Left ventricle myocardium superior (tissue), 1 donor: ENCODE measurements at places on chromosomes 5 and 9. TPM values are rescaled to one million over a fixed set of nuclear protein-coding genes. Genes with fewer than 3 reads are reported as not detected.
A peak's percentile ranks its signal among the peaks of the same experiment; 100 is the strongest.

Gene HIGD2A
- 222 TPM for total RNA-seq

Gene N4BP3
- total RNA-seq = 2.7 TPM

DNA sequence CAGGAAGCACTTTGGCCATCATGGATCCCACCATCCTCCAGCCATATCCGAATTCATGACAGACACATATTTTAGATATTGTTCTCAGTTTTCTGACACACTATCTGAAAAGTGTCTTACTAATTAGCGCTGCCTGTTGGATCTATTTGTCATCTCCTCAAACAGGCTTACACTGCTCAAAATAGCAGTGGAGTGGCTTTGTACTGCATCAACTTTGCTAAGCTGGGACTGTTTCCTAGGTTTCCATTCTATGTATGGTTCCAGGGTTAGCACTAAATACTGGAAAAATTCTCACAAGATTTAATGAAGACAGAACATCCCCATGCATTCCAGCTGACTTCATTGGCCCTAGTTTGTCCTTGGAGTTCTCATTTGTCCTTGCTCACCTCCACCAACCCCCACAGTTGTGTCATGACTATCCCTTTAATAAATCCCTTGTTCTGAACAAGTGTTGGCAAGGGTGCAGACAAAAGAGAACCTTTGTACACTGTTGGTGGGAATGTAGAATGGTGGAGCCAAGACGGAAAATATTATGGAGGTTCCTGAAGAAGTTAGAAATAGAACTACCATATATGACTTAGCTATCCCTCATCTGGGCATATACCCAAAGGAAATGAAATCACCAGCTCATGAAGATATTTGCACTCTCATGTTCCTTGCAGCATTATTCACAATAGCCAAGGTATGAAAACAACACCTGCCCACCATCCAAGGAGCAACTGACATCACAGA, 136.5 kb upstream of the RAI14 start:
- DNase-seq = no peak

Gene TMEM232
- 2.9 TPM for total RNA-seq

Gene PCDHA1
- not detected for total RNA-seq

- no peak for DNase-seq
Observed at GRCh38 chr9:121249563-121249962, 18.4 kb upstream of the GSN start.

GRCh38 chr5:140327589-140327988, 18.8 kb downstream of the HBEGF start:
- DNase-seq = no peak

DNA sequence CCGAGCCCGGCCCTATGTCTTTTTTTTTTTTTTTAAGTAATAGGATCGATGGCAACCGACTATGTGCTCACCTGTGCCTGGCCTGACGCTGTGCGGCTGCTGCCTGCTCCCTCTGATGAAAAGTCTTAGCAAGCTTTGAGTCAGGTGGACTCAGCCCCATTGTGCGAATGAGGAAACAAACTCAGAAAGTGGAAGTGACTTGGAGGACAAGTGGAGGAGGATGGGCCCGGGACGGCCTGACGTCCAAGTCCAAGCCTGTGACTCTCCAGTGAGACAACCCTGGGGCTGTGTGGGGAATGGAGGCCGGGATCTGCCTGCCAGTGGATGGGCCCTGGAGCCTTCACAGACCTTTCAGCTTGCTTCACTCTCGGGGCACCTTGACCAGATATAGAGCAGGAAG, 57.9 kb downstream of the EXD3 start:
- DNase-seq = no peak

GRCh38 chr5:97009212-97009898, 73.5 kb downstream of the LNPEP start:
- DNase-seq = no peak

Gene PGM5
- 150 TPM for total RNA-seq

- DNase-seq = no peak
Observed at GRCh38 chr9:21392270-21392669, 7.1 kb upstream of the IFNA2 start.

GRCh38 chr5:172411484-172412072, 42.7 kb downstream of the SH3PXD2B start:
- peak; percentile 65 for DNase-seq

DNA sequence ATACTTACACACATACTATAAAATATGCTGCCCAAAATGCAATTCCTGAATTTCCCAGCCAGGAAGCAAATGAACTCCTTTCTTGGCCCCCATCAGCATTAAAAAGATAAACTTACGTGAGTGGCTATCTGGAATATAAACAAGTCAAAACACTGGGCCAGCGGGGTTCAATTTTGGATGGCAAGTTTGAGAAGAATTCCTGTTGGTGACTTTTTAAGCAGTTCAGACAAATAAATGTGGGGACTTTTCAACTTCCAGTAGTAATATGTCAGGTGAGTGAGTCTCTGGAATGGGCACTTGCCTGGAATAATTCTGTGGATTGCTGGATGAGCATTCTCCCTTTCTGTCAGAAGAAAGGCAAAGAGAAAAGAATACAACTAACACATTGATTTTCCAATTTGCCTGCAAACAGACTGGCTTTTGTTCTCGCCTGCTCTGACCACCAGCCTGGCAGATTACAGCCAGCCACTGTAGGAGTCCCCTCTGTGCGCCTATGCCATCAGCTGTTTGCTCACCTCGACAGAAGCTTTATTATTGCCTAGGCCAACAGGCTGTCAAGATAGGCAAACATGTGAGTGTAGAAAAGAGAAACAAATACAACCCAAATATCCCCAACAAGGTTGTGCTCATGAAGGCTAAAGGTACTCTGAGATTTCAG, 78.6 kb downstream of the MRPS27 start:
- DNase-seq = peak; percentile 23

DNA sequence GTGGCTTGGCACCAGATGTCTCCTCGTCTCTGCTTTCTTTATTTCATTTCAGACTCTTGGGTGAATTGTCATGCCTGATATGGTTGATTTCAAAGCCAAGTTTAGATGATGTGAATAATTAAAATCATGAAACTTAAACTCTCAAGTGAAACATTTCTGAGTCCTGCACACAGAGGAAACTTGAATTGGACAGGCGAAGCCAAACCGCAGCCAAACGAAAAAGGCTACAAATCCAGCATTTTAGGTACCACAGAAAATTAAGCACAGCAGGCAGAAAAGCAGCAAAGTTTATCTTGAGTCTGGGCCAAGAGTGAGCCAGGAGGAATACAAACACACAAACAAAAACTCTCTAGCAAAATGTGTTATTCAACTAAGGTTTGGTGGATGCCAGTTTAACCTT, 659.8 kb upstream of the KLF4 start:
- DNase-seq = no peak

Gene IL3
- not detected for total RNA-seq

DNA sequence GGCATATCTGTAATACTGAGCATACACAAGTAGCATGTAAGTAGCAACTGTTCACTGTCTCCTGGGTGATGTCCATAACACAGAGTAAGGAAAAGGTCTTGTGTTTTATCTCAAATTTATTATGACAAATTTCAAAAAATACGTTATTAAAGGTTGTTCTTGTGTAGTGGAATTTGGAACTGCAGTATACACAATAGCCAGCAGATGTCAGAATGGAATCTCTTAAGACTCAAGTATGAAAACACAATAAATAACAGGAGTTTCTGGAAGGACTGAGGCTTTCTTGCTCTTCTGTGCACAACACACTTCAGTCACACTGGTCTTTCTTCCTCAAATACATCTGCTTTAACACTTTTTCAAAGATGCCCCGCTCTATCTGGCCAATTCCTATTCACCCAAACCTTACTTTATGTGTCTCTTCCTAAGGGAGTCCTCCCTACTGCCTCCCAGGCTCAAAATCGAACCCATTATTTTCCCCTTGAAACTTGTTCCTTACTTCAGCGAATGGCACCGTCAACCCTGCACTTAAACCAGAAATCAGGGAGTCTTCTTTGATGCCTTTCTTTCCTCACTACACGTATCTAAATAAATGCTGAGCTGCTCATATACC, 6.5 kb upstream of the FBXO10 start:
- DNase-seq = no peak

GRCh38 chr5:30734118-30734517, 459.4 kb upstream of the CDH6 start:
- DNase-seq = no peak

- peak; percentile 88 for DNase-seq
Observed at GRCh38 chr5:56951946-56952691, at the start of gene MIER3. TSS of gene MIER3 (minus strand) at chr5:56952123. CDS start at chr5:56952102, 21 bp downstream.

GRCh38 chr5:178439493-178440180, 150.6 kb downstream of the COL23A1 start:
- DNase-seq = no peak

Gene RPL37
- 619 TPM for total RNA-seq

GRCh38 chr9:7394002-7394774, 405.4 kb downstream of the DMAC1 start:
- DNase-seq = no peak

GRCh38 chr9:89639367-89639795, 34.6 kb downstream of the GADD45G start:
- peak; percentile 89 for DNase-seq

GRCh38 chr9:6628704-6629103, 16.8 kb downstream of the GLDC start:
- no peak for DNase-seq

- peak; percentile 13 for DNase-seq
Observed at GRCh38 chr5:179777909-179778308, 15.9 kb upstream of the LTC4S start.

GRCh38 chr9:124038239-124038638, 26.7 kb downstream of the LHX2 start:
- DNase-seq = no peak

Gene PCDHA9
- not detected for total RNA-seq

DNA sequence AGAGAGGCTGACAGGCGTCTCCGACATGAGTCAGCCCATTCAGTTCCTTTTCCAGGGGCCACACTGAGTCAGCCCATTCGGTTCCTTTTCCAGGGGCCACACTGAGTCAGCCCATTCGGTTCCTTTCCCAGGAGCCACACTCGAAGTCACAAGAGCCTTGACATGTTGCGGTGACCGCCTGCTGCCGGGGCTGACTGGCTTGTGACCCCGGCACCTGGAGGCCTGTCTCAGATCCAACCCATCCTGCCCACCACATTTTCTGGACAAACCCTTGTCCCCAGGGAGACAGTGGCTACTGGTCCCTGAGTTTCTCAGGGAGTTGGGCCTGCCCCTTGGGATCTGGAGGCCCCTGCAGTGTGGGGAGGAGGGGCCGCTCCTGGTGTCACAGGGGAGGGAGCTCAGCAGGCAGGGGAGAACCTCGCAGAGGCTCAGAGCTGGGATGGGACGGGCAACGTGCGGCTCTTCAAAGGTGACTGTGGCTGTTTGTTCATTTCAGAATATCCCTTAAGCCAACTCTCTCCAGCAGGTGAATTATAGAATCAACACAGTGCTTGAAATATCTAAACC, 40.5 kb upstream of the LPCAT1 start:
- DNase-seq = no peak

Gene ASPN
- 4.5 TPM for total RNA-seq

Gene CAAP1
- 6.2 TPM for total RNA-seq

DNA sequence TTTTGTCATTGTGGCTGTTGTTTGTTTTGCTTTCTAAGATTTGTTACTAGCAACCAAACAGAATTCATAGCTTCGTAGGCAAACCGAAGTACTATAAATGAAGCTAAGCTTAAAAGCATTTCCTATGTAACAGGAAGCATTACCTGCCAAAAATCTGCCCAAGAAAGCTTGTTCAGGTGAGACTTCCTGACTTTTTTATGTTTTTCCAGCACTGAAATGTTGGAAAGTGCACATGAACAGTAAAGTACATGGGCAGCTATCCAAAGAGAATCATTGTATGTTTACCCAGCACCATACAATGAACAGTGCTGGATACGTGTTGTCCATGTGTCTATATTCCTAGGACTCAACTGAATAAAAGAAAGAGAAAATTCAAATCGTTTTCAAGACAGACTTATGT, 247.1 kb downstream of the NFIB start:
- DNase-seq = no peak

DNA sequence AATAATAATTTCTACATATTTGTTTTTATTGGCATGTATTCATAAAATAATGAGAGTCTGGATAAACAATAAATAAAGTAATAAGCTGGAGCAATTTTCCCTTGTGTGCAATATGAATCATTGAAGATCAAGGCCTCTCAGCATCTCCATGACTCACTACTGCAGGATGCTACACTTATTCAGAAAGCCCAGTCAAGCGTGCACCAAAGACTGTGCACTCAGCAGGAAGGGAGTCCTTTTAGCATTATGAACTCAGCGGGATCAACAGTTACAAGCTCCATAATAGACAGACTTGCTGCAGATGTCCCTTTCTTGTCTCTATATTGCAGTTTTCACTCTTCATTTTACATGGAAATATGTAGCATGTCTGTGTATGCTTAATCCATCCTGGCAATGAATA, 485.3 kb downstream of the CDH9 start:
- DNase-seq = no peak

DNA sequence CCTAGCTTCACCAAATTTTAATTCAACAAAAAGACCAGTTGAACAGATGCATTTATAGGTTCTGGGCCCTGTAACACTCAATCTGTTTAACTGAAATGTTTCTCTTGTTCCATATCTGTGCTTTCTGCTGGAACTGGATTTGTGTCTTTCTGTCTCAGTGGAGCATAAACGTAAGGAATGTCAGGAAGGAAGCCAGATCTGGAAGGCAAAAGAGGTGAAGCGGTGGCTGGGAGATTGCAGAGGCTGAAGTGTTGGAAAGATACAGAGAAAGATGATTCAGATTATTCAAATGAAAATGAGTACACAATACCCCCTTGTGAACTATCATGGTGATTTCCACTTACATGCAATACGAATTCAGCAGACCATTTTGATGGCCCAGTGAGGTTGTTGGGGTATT, 406.8 kb downstream of the BRINP1 start:
- no peak for DNase-seq

DNA sequence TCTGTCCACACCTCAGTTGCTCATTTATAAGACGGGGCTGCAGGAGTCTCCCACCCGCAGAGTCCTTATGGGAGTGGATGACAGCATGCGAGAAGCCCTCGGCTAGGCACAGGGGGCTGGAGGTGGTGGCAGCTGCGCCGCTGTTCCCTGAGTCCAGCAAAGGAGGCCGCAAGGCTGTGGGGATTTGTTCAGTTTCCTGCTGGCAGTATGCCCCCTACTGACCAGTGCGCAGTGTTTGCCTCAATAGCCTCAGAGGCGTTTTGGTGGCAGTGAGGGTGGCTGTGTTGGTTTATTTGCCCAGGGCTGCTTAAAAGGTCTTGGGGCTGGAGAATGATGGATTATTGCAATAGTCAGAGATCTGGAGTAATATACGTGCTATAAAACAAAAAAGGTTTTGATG, 176.3 kb upstream of the OTULINL start:
- DNase-seq = no peak

GRCh38 chr9:37329576-37329975, 92.9 kb upstream of the GRHPR start:
- no peak for DNase-seq

DNA sequence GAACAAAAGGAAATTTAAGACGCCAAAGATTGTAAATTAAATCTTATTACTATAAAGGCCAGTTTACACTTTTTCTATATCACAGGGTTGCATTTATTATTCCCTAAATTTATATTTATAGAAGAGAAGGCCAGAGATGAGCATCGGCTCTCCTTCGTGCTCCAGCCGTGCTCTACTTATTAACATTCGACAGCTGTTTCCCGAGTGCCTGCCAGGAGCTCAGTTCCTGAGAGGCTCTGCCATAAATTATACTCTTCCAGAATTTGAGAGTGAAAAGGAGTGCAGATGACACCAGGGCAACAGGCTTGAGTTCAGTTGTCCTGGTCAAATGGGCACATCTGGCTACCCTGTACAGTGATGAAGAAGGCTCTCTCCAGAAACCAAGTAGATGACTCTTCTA, 70.1 kb downstream of the PCSK5 start:
- DNase-seq = peak; percentile 48
